K562 (cell line): ENCODE measurements at places on chromosomes 13 and 19. TPM values are rescaled to one million over a fixed set of nuclear protein-coding genes. Genes with fewer than 3 reads are reported as not detected.
A peak's percentile ranks its signal among the peaks of the same experiment; 100 is the strongest.

MEDAG gene
- not detected in 2 replicates for total RNA-seq

PABPC3 gene
- total RNA-seq = 0.18 and 0.29 TPM in 2 replicates

CPAMD8 gene
- 1.5 and 2.0 TPM in 2 replicates for total RNA-seq

PDX1 gene
- not detected in 2 replicates for total RNA-seq

HPN gene
- 0.20 and 0.36 TPM in 2 replicates for total RNA-seq

- H3K4me3 ChIP-seq = no peak overlapping the region
- DNase-seq = no peak
- H3K36me3 ChIP-seq = no peaks in the 10 kb centered on the region
- no peak overlapping the region for H3K27ac ChIP-seq
- H3K4me1 ChIP-seq = no peaks in the 10 kb centered on the region
- H3K27me3 ChIP-seq = no peaks in the 10 kb centered on the region
These were observed 357.9 kb downstream of the KLF12 start for GRCh38 chr13:73776151-73776785.

- no peak overlapping the region for H3K27ac ChIP-seq
- peaks cover 9% of the 10 kb centered on the region; the same call in 2 of the 3 replicates for H3K4me1 ChIP-seq
- H3K4me3 ChIP-seq = no peak overlapping the region
- no peaks in the 10 kb centered on the region for H3K36me3 ChIP-seq
- no peak for DNase-seq
These were observed 2.9 kb downstream of the KLK15 start for GRCh38 chr19:50830266-50831025.

GRCh38 chr13:45468635-45469034 is 3.9 kb downstream of the COG3 start:
- H3K27me3 ChIP-seq = no peaks in the 10 kb centered on the region
- H3K4me3 ChIP-seq = no peak overlapping the region
- peaks cover 9% of the 10 kb centered on the region; the same call in 1 of the 2 replicates for H3K4me1 ChIP-seq
- no peak for DNase-seq

DNA sequence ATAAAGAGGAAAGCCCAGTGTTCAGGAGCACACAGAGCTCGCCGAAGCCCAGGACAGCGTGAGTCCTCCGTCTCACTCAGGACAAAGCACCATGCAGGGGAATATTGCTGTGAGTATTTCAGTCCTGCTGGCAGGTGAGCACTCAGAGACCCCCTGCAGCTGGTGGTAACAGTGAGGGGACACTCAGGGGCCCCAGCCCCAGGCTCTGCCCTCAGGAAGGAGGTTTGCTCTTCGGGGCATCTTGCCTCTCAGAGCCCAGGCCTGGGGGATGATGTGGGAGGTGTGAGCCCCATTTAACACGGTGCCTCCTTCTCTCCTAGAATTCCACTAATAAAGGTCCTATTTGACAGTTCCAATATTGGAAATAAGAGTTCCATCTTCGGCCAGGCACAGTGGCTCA is 14.8 kb downstream of the LILRA1 start:
- H3K27ac ChIP-seq = no peak overlapping the region
- H3K36me3 ChIP-seq = no peaks in the 10 kb centered on the region
- peaks cover 34% of the 10 kb centered on the region for H3K27me3 ChIP-seq
- no peak overlapping the region for H3K4me3 ChIP-seq
- no peak for DNase-seq

- no peak overlapping the region for H3K4me3 ChIP-seq
- H3K4me1 ChIP-seq = no peaks in the 10 kb centered on the region
- H3K36me3 ChIP-seq = no peaks in the 10 kb centered on the region
- no peak for DNase-seq
- H3K27ac ChIP-seq = no peak overlapping the region
- H3K27me3 ChIP-seq = no peaks in the 10 kb centered on the region
These were observed 593.5 kb downstream of the KCTD12 start for GRCh38 chr13:76292726-76293125.

GRCh38 chr13:27712421-27712820 is 79.9 kb upstream of the GSX1 start:
- 0 out of 3 replicates have a peak, but pooled peaks cover 3% of the 10 kb centered on the region for H3K27me3 ChIP-seq
- H3K4me1 ChIP-seq = no peaks in the 10 kb centered on the region
- H3K27ac ChIP-seq = no peak overlapping the region
- no peak for DNase-seq
- no peak overlapping the region for H3K4me3 ChIP-seq

DNA sequence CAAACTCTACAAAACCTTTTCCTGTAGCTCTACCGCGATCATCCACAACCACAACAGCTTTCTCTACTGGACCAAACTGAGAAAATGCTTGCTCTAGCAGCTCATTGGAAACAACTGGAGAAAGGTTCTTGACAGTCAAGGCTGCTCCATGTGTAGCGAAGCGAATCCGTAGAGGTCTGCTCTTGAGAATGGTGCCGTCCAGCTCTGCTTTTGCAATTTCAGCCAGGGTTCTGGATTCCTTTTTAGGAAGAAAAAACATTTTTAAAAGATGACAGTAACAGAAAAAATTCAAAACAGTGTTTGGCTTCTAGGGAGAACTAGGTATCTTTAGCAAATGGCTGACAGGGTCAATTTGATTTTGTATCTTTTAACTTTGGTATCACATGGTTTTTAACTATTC is 10.4 kb downstream of the PSPC1 start:
- H3K4me1 ChIP-seq = no peaks in the 10 kb centered on the region
- peaks cover 57% of the 10 kb centered on the region for H3K36me3 ChIP-seq
- no peak for DNase-seq
- H3K27me3 ChIP-seq = no peaks in the 10 kb centered on the region
- H3K27ac ChIP-seq = no peak overlapping the region

GRCh38 chr19:9914001-9914314 is 22.4 kb downstream of the OLFM2 start:
- no peak overlapping the region for H3K27ac ChIP-seq
- peaks cover 20% of the 10 kb centered on the region for H3K4me1 ChIP-seq
- no peaks in the 10 kb centered on the region for H3K36me3 ChIP-seq
- peaks cover 3% of the 10 kb centered on the region; the same call in 2 of the 3 replicates for H3K27me3 ChIP-seq
- peak; percentile 61 for DNase-seq
